ENCODE measurements at places on chromosomes 16 and 17.

- no peak for DNase-seq
Observed at GRCh38 chr17:72806011-72806410, 286.5 kb downstream of the SLC39A11 start.

DNA sequence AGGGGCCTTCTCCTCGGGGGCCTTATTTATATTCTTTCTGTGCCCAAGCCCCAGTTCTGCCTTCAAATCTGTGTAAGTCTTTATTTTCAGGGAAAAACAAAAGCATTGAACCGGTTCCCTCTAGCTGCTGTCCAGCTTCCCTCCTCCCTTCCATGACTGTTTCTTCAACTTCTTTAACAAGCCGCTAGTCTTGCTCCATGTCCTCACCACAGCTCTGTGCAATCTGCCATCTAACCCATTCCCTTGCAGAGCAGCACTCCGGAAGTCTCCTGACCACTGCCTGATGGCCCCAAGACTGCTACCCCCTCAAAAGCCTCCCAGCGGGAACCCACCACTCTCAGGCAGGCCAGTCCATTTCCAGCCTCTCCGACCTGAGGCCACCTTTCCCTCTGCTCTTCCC, 16.9 kb downstream of the EMC8 start:
- no peak for DNase-seq

- DNase-seq = no peak
Observed at GRCh38 chr17:15307710-15308111, 33.7 kb downstream of the TEKT3 start.

DNA sequence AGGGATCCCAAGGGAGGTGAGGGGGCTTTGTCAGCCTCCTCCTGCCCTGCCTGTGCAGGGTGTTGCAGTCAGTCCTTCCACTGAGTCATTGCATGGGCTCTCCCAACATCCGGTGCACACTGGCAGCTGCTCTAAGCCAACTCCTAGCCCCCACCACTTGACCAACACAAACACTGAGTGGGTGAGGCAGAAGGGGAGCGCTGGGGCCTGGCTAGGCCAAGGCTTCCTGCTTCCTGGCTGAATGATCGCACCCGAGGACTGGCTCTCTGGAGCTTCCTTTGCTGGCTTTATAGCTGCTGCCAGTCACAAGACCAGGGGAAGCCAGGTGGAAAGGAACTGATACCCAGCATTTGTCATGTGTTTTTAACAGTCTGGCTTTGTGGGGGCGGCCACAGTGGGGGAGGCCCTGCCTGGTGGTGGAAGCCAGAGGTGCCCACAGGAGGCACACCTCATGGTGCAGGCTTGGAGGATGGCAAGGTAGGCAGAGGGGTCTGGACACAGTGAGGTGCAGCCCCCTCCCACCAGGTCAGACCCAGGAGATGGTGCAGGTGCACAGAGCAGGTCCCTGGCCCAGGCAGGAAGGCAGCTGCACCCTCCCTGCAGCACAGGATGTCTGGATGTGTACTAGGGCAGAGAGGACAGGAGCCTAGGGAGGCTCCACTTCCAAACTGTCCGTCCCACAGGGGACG, 6.8 kb downstream of the MPG start:
- DNase-seq = peak; percentile 63

- no peak for DNase-seq
Observed at GRCh38 chr17:19387921-19388521, 1.0 kb upstream of the MFAP4 start.

GRCh38 chr16:9441012-9441411, 349.6 kb downstream of the HAPSTR1 start:
- DNase-seq = no peak

- peak; percentile 29 for DNase-seq
Observed at GRCh38 chr16:17469741-17470181, 999 bp downstream of the XYLT1 start.

- no peak for DNase-seq
Observed at GRCh38 chr17:15945527-15946191, 729 bp downstream of the ADORA2B start.

- no peak for DNase-seq
Observed at GRCh38 chr16:86994651-86995171, 322.5 kb downstream of the C16orf95 start.

DNA sequence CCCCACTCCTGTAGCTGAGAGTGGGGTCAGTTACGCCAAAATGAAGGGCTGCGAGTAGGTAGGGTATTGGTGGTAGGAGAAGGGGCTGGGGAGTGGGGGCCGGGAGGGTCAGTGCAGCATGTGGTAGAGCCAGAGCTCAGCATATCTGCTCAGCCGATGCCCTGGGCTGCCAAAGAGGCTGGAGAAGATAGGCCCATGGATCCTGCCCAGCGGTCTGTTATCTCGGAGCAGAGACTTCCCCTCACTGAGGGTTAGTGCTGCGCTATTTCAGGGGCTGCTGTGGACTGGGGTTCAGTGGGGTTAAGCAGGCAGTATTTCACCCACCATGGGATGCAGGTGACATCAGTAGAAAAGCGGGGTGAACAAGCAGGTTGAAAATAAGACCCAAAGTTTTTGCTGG, 19.7 kb downstream of the RHBDL3 start:
- no peak for DNase-seq

- no peak for DNase-seq
Observed at GRCh38 chr17:6452471-6453266, 8.4 kb downstream of the PIMREG start.

DNA sequence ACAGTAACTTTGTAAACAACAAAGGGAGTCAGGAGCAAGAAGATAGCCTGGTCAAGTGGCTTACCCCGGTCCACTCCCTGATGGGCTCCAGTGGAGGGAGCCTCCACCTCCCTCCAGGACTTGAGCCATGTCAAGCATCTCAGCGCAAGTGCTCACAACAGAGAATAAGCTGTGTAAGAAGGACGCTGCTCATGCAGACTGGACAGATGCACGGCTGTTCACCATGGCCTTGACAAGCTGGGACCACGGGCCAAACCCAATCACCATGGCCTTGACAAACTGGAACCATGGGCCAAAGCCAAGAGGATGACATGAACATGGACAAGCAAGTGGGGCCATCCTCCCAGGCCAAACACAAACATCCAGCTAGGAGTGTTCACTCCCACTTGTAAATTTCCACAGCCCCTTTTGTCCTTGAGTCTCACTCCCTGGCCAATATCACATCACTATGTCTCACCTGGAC, 3.4 kb upstream of the PITPNM3 start:
- DNase-seq = no peak

- no peak for DNase-seq
Observed at GRCh38 chr16:87229230-87230188, 87.7 kb downstream of the C16orf95 start.

DNA sequence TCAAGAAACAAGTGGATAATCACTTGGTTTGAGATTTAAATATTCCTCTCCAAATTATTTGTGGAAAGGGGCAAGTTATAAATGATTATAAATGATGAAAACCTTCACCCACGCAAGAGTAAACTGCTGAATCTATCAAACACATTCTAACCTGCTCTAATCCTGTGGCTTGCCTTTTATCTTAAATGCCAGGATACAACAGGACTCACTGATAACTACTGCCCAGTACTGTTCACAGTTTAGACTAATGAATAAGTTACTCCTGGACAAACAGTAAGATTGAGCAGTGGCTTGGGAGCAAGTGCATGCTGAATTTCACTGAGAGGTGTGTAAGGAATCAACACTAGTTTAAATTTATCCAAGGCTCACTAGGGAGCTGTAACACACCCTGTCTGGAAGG, 31.1 kb downstream of the IGF2BP1 start:
- DNase-seq = no peak

DNA sequence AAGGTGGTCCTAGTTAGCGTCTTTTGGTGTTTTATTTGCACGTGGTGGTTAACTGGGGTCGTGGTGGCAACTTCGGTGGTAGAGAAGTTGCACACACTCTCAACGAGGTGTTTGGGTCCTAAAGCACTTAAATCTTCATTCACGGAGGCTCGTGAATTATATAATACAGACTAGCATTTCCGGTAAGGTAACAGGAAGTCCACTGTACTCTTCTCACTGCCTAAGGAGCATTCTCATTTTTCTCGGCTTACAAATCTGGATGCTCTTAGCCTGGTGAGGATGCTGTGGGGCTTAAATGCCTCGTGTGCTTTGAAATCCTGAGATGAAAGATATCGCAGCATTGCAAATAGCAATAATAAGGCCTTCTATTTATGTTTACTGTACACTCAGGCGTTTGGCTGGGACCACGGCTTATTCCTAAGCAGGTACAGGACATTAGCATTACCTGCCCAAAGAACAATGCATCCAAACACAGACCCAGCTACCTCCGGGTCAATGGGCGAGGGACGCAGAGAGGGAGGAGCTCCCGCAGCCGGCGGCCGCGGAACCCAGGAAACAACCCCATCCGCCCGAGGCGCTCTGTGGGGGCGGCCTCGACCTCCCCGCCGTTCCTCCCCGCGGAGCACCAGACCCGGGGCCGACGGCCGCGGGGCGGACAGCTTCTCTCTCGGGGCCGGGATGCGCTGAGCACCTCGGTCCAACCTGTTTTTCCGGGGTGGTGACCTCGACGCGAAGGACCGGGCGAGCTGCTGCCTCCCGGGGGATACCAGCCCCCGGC, 856 bp downstream of the DNAJA2 start:
- peak; percentile 71 for DNase-seq
